ENCODE measurements at places on chromosomes 2 and 18. TPM values are rescaled to one million over a fixed set of nuclear protein-coding genes. Genes with fewer than 3 reads are reported as not detected.

The GFPT1 gene
- total RNA-seq: 45.0 TPM

The SERPINB10 gene
- not detected for total RNA-seq

The PRKCE gene
- total RNA-seq: 30.5 TPM

The PUM2 gene
- total RNA-seq: 130 TPM

The LIMS3 gene
- total RNA-seq: 3.7 TPM

The BOLL gene
- total RNA-seq: not detected

The RBBP8 gene
- 12.7 TPM for total RNA-seq

The OTOF gene
- total RNA-seq: 0.13 TPM

The RGPD3 gene
- total RNA-seq: 0.22 TPM

The AMER3 gene
- not detected for total RNA-seq

The SERPINB12 gene
- not detected for total RNA-seq

The KYNU gene
- total RNA-seq: 6.0 TPM

- no peak for DNase-seq
Measured at GRCh38 chr18:468955-469790, 31.3 kb downstream of the COLEC12 start.

DNA sequence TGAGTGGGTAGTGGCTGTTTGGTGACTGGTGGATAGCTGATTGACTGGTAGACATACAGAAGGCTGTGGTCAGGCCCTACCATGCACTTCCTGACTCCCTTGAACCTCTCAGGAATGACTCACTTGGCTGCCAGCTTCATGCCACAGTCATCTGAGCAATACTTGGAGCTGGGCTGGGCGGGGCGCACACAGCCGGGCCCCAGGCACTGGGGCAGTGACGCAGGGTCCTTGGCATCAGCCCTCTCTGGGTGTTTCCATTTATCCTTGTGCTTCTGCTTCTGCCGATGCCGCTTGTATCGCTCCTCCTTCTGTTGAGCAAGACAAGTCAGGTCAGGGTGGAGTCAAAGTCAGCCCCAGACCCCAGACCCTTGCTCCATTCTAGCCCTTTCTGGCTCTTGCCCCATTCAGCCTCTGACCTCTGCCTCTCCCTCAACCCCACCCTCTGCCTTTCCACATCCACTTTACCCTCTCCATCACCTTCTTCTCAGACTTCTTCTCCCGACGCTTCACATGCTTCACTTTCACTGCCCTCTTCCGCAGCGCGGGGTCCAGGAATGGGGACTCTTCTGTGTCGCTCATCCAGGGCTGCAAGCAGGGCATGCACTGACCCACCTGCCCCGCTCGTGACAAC, 3.0 kb upstream of the MBD1 start:
- DNase-seq: no peak

- DNase-seq: no peak
Measured at GRCh38 chr2:32591669-32592463, 36.0 kb upstream of the TTC27 start.

DNA sequence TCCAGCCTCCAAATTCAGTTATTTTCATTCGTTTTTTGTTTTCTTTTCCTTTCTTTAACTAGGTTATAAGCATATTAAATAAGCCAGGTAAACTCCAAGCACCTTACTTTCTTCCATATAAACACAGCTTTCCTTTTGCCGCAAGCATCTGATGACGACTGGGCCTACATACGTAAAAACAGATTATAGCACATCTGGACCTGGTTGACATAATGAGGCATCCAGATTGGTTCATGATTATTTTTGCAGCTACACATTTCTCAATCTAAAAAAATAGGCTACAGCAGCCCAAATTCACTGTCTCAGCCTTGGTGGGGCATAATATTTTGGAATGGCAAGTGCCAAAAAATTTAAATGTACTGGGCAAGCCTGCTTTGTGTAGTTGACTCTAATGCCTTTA, 7.7 kb downstream of the CYP1B1 start:
- DNase-seq: no peak

DNA sequence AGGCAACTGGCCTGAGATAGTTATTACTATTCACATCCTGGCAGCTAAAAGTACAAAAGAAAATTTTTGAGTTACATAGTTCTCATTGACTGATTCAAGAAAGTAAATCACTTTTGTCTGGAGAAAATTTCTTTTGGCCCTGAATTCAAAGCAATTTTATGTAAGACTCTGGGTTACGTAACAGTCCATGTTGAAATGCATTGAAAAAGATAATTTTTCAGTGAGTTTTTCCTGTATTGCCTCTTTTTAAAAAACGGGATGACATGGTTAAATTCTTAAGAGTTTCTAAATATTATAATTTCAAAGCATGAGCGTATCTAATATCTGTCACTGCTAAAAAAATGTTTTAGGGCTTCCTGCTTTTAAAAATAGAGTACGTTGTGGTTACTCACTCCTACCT, 72.7 kb downstream of the ANKRD12 start:
- DNase-seq: no peak

- DNase-seq: no peak
Measured at GRCh38 chr2:215476424-215476823, 40.6 kb upstream of the FN1 start.

DNA sequence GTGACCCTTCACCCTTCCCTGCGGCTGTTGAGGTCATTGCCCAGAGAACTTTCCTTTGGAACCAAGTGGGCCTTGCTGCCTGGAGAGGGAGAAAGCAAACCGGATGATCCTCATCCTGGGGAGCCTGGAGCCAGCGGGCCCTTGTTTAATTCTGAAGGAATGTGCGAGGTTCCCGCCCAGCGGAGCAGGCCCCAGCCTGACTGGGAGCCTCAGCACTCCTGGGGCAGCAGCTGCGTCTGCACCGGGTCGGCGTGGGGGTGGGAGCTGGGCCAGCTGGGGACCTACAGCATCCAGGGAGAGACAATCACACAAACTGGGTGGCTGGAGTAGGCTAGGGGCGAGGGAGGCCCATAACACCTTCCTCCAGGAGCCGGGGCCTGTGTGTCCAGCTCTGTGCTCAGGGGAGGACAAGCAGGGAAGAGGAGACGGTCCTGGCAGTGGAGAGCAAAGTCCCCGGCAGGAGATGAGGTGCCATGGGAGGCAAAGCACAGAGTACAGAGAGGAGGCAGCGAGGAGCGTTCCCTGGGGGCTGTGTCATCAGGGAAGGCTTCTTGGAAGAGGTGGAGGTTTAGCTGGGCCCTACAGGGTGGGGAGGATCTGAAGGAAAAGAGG, 61.9 kb upstream of the HAAO start:
- DNase-seq: peak; percentile 80

GRCh38 chr2:237901932-237902850, 42.8 kb downstream of the RAMP1 start:
- DNase-seq: peak; percentile 51

GRCh38 chr2:205775097-205775877, 93.0 kb downstream of the NRP2 start:
- no peak for DNase-seq

GRCh38 chr2:12658310-12658945, 58.3 kb upstream of the TRIB2 start:
- DNase-seq: no peak

- DNase-seq: no peak
Measured at GRCh38 chr2:148221166-148221565, 200.3 kb downstream of the MBD5 start.

DNA sequence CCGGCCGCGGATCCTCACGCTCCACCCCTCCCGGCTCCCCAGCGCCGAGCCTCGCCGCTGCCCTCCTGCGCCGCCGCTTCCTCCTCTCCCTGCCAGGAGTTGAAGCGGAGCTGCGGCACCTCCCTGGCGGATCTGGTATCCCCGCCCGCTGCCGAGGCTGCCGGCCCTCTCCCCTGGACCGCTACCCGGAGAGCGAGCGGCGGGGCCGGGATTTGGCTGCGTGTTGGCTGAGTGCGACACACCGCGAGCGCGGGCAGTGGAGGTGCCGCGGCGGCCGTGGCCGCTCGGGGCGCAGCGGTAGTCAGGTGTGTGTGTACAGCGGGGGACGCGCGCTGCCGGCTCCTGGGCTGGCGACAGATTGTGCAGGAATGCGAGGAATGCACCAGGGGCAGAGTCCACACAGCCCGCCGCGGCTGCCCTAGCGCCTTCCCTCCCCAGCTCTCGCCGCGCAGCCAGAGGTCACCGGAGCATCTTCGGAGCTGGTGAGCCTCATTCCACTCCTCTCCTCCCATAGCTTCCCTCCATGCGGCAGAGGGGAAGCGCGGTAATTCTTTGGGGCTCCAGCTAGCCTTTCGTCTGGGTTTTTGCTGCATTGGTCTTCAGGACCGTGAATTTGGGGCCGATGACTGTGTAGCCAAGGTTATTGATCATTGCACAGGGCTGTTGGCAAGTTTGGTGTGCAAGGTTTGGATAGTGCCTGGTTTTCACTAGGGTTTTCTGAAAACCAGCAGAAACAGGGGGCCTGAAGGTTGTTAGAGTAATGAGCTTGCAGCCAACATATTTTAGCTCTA, 1.3 kb downstream of the PKP4 start:
- peak; percentile 72 for DNase-seq

DNA sequence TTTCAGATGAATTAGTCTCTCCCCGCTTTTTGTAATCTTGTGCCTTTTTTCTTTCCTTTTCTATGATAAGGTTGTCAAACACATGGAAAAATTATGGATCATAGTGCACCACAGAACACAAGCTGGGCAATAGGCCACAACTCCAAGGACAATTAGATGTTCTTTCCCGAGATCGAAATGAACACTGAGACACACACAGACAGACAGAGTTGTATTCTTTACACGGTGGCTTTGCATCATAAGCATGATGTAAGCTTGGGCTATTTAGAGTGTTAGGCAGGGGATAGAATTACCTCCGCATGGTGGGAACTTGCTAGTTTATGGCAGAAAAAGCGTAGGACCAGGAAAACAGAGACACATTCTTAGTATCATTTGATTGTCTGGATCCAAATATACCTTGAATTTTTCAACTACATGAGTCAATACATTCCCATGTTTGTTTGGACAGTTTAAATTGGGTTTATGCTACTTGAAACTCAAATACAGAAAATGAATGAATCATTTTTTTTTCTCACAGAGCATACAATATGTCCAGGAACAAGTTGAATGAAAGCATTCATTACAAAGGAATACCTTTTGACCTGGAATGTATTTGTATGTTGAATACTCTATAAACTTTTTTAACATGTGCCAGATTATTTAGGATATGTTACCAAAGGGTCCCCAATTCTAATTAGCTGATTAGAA, 1611.5 kb upstream of the TMEFF2 start:
- no peak for DNase-seq

DNA sequence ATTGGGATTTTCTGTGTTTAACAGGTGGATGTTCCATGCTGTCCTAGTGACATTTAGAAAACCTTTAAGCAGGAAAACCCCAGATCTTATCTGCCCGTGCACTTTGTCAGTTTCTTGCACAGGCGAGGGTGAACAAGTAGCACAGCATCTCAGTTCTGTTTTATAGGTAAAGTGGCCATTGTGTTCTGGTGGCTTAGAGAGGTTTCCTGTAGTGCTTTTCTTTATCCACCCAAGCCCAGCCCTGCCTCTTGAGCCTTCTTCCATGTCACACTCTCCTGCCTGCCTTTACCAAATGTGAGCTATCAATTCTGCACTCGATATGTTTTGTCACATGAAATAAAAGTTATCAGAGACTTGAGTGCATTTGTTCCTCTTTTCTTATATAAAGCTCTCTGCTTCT, 135.3 kb upstream of the NOSTRIN start:
- no peak for DNase-seq

- DNase-seq: no peak
Measured at GRCh38 chr2:202592566-202592965, 42.2 kb upstream of the FAM117B start.

GRCh38 chr2:166331468-166331867, 44.3 kb downstream of the SCN9A start:
- no peak for DNase-seq

DNA sequence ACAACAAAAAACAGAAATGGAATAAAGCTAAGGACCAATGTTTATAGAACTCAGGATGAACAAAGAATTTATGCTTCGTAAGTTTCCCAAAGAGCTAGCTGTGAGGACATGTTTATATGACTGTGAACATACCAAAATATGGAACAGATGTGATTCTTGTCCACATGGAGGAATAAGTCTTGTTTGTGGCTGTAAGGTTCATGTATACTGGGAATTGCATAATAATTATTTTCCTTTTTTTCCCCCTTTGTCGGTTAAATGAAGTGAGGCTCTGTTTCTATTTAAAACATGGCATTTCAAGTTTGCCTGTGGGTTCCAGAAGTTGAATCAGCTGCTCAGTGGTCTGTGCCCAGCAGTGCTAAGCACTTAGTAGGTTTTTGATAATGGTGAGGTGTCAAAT, 108.1 kb downstream of the FHOD3 start:
- DNase-seq: no peak

DNA sequence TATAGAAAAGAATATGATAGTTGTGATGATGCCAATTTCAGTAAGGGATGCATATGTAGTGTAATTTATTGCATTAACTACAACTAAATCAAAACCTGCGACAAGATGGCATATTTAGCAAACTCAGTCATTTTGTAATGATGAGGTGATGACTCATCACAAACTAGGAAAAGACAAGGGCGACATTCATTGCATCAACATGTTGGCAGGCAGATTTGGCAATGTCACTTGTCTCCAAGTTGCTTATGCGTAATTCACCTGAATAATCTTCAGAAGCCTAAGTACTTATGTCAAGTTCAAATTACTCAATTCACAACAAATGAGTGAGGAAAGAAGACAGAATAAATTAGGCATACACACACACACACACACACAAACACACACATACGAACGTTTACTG, 273.2 kb upstream of the RGPD4 start:
- no peak for DNase-seq

DNA sequence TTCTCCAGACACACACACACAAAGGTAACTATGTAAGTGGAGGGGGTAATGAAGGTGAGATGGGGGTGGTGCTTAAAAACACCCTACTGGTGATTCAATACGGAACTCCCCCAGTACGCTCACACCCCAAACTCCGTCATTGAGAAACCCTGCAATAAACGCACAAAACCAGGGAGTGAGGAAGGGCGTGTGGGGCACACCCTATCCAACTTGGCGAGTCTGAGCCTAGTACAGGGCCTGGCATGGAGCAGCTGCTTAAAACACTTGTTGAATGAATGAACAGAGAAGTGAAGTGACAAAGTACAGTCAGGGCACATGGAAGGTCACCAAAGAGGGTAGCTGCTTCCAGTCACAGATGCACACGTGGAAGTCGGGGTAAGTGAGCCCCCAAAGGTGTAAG, 146.8 kb upstream of the SMAD2 start:
- no peak for DNase-seq

DNA sequence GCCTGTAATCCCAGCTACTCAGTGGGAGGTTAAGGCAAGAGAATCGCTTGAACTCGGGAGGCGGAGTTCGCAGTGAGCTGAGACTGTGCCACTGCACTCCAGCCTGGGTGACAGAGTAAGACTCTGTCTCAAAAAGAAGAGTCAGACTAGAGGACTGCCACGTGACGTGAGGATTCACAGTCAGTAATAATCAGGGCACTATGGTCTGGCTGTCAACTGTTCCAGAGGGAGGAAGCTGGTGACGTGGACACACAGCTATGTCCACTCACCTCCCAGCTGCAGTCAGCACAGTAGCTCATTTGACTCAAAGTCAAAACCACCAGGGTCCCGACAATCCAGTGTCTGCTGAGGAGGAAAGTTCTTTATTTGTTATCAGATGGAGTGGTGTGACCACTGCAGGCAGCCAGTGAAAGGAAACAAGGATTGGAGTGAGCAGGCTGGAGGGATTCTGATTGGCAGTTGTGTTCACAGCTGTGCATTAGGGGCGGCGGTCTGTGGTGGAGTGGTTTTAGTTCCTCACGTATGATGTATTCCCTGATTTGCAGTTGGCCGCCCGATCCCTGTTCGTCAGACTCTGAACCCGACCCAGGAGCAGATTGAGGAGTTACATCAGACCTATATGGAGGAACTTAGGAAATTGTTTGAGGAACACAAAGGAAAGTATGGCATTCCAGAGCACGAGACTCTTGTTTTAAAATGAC, 37.9 kb downstream of the MOGAT1 start:
- DNase-seq: peak; percentile 73

- peak; percentile 81 for DNase-seq
Measured at GRCh38 chr2:85390941-85391669, 19.1 kb downstream of the CAPG start.

Measured in sciatic nerve (tissue), 2 donors.